ENCODE measurements at places on chromosomes 5 and 9.

DNA sequence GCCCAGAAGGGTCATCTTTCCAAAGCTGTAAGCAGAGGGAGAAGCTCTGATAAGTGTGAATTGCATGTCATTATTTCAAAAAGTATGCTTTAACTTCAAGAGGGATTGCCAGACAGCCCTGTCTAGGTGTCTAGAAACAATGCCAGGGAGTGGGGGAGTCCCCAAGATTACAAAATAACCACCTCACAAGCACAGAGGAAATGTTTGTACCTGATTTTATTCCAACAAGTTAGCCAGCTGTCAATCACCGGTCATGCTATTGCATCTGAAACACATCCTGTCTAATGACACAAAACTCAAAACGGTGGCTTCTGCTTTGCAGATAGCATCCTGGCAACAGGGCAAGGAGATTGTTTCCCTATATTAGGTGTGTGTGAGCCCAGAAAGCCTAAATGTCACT is 154.2 kb upstream of the WWC1 start:
- DNase-seq: no peak

DNA sequence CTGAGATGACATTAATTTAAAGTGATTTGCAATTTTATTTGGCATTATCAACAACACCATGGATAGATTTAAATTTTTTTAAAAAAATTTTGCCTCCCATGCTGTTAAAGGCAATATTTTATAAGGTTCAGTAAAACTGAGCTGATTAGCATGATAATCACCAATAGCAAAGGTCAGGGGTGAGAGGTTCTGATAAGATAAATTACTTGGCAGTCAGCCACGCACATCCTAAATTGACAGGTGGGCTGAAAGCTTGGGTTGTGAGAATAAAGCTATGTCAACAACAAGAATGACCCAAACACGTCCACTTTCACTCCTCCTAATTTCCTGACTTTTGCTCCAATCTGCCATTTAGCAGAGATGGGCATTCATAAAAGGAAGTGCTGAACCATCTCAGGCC is 127.1 kb downstream of the LHFPL2 start:
- no peak for DNase-seq

DNA sequence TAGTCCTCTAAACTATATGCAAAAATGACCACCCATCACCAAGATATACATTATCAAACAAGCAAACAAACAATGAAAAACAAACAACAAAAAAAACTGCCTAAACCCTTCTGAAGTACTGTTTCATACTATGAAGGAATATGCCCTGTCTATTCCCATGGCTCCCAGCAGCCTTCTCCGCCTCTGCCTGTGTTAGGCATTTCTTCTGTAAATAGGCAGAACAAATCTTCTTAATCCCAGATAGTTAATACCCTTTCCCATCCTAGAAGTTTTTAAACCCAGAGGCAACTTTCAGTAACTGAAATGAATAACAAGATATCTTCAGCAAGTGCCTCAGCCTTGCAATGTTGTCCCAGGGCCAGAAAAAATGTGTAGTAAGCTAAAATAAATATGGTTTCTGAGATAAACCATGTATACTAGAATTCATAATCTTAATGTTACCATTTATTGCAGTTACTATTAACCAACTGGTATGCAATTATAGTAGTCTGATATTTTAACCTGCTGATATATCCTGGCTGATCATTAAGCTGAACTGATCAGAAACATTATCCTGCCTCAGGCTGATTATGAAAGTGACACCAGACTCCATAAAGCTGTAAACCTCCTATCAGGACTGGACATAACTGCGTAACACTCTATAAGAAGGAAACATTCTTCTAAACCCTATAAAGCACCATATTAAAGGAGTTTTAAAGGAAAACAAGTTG is 68.5 kb downstream of the ANKRD31 start:
- no peak for DNase-seq

DNA sequence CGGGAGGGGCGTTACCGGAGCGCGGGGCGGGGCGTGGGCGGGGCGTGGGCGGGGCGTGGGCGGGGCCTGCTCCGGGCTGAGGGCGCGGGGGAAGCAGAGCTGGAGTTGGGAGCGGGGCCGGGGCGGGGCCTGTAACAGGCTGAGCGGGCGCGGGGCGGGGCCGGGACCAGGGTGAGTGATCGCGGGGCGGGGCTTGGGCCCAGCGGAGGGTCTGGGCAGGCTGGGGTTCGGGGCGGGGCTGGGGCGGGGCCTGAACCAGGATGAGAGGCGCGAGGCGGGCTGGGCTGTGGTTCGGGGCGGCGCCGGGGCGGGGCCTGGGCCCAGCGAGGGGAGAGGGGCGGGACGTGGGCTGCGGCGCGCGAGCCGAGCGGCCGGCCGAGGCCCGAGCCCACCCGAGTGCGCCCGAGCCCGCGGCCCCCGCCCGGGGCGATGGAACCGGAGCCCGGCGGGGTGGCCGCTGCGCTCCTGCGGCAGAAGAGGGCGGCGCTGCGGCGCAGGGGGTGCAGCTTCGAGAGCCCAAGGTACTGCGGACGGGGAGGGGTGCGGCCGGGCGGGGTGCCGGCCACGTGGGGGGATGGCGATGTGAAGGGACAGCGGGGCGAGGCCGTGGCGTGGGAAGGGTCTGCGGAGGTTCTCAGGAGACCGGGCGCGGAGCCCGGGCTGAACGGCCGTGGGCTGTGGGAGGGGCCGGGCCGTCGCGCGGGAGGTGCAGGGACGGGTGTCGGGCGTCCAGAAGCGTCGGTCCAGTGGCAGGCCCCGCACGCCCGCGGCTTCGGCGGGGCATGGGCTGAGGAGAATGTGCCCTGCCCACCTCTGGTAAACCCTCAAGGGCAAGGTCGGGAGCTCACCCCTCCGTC is 39.5 kb upstream of the GARNL3 start:
- peak; percentile 85 for DNase-seq

DNA sequence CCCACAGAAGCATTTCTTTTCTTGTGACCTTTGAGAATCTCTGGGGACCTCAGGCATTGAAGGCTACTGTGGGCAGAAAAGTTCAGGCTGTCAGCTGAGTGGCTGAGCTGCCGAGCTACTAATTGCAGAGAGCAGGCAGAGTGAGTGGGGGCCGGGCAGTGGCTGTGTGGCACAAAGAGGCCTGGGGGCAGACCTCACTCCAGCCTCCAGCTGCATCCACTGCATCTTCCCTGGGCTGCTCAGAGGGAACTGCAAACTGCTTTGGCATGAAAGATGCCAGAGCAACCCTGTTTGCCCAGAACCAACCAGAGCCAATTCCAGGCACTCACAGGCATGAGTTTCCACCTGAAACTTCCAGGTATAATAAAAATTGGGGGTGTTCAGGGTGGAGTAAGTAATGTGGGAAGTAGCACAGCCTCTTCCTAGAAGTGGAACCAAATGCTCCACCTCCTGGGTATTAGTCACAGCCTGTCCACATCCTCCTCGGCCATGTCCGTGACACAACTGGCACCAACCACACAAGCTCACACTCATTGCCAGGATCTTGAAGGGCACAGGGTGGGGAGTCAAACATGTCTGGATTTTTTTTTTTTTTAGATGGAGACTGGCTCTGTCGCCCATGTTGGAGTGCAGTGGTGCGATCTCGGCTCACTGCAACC is 548.9 kb downstream of the BNC2 start:
- DNase-seq: no peak

- no peak for DNase-seq
These were observed 304.0 kb downstream of the PJA2 start for GRCh38 chr5:109105631-109106267.

GRCh38 chr9:96107436-96107835 is 194.5 kb downstream of the HSD17B3 start:
- DNase-seq: no peak

DNA sequence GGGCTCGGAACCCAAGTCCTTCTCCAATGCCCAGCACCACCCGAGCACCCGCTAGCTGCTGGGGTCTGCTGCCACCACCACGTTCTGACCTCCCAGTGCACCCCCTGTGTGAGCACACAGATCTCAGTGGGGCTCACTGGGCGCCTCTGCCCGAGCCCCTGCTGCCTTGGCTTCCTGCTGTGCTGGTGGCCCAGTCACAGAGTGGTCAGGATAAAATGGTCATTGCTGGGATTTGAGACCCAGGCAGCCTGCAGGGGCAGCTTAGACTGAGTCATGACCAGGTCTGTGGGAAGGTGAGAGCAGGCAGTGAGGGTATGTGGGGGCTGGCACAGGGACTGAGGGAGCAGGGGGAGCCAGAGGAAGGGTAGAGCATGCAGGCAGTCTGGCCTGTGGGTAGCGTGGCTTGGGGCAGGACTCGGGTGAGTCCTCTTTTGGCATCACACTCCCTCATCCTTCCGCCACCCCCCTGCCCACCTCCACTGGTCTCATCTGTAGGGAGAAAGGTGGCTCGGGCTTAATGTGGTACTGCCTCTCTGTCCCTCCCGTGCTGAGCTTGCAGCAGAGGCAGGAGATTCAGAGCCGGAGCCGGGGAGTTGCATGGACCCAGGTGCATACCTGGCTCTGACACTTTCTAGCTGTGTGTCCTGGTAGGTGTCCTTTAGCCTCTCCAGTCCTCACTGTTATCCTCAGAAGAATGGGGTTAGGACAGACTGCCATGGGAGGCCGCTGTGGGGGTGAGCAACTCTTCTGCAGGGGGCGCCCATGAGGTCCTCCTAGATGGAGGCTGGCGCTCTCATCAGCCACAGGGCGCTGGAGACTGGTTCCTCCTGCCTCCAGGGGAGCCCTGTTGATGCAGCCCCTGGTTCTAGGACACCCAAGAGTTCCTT is 32.1 kb downstream of the USP20 start:
- no peak for DNase-seq

DNA sequence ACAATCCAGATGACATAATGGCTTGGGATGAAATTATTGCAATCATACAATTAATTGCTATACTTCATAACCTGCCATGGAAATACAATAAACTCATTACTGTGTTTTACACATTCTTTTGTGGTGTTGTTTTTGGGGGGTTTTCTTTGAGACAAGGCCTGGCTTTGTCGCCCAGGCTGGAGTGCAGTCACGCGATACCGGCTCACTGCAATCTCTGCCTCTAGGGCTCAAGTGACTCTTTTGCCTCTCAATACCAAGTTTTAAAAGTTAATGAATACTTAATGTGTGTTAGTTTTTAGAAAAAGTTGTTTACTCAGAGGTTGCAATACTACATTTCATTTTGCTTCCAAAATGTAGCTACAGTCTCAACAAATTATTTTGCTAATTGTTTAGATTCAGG is 598.4 kb downstream of the CHSY3 start:
- no peak for DNase-seq

- no peak for DNase-seq
These were observed 10.0 kb downstream of the DIPK1B start for GRCh38 chr9:136722093-136722968.

DNA sequence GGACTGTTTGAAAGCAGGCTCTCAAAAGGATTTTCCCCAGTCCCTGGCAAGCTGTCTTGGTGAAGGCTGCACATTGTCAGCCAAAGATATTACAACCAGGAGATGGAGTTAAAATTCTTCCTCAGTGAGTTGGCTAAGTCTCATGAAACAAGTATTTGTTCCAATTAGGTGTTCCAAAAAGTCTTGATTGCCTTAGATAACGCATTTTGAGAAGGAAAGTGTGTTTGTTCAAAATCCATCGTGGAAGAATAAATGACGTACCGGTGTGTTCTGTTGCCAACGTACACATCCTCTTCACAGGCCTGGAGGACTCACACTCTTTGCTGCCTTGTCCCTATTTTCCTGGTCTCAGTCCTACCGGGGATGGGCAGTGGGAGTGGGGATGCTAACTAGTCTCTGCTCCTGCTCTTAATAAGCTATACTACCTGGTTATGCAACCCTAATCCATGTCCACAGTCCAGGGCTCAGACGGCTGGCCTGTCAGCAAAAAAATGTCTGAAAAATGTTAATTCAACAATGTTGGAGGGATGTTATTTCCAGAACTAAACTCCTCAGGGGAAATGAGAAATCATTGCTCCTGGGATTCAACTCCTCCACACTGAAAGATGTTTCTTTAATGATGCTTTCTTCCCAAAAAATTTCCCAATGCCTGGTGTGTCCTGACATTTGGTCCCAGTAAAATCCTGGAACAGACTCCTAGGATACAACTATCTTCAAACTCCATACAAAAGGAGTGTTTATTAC is 175.3 kb upstream of the KLF9 start:
- DNase-seq: no peak

DNA sequence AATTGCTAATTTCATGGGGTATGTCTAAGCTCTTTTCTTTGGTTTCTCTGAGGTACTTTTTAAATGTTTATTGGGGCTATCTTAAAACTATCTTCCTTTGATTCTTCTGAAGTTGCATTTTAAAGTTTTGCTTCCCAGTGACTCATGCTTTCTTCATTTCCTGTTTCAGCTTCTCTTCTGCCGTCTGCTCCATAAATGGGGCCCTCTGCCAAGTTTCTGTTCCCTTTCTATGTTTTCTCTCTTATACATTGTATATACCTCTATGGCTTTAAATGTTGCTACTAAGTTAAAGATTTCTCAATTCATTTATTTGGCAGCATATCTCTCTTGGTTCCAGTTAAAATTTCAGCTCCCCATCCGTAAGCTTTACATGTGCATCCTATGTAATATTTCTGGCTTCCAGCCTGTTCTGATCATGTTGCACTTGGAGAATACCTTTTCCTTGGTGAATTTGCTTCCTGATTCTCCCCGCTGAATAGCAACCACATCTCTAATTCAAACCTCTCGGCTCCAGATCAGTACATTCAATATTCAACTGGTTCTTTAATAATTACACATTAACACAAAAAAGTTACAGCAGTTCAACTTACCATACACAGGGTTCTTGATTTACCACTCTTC is 125.3 kb downstream of the ST8SIA4 start:
- no peak for DNase-seq

DNA sequence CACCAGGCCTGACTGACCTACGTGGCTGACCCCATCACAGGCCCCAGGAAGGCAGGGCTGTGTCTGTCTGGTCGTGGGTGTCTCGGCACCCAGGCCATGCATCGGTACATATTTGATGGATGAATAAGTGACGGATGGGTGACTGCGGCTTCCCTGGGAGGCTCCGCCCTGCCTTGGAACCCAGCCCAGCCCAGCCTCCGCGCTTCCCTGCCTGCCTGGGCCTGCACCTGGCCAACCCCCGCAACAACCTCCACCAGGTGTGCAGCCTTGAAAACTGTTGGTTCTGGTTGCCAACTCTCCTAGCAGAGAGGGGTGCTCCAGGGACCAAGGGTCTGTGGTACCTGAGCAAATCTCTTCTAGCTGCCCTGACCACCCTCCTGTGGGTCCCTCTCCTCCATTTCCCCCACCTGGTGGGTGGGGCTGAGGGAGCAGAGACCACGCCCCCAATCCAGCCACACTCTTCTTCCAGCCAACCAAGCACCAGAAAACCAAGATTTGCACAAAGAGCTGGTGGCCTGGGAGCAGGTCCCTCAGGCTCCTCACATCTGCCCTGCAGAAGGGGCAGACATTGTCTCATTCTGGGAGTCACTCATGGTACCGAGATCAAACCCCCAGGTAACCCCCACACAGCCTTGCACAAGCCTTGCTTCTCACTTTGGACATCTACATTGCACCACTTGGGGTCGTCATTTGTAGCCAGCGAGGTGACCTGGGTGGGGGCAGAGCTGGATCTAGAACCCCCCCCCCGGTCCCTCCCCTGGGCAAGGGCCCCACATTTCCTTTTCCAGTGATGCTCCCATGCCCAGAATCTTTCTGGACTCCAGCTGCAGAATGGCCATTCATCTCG is 100.6 kb upstream of the IER5L start:
- no peak for DNase-seq
